ENCODE measurements at places on chromosomes 3 and 15.
A peak's percentile ranks its signal among the peaks of the same experiment; 100 is the strongest.

GRCh38 chr3:39191111-39191510 is 1.3 kb downstream of the XIRP1 start:
- H3K27me3 ChIP-seq, result no peaks in the 10 kb centered on the region
- H3K36me3 ChIP-seq, result no peaks in the 10 kb centered on the region
- no peaks in the 10 kb centered on the region for H3K4me1 ChIP-seq
- no peak overlapping the region for H3K4me3 ChIP-seq
- no peak overlapping the region for H3K27ac ChIP-seq
- no peak for DNase-seq

GRCh38 chr15:52567871-52568600 is 794 bp downstream of the ARPP19 start:
- DNase-seq, result peak; percentile 67
- H3K27me3 ChIP-seq, result no peaks in the 10 kb centered on the region
- peaks cover 35% of the 10 kb centered on the region for H3K4me1 ChIP-seq
- H3K36me3 ChIP-seq, result no peaks in the 10 kb centered on the region
- peak overlapping the region; percentile 88 for H3K27ac ChIP-seq

DNA sequence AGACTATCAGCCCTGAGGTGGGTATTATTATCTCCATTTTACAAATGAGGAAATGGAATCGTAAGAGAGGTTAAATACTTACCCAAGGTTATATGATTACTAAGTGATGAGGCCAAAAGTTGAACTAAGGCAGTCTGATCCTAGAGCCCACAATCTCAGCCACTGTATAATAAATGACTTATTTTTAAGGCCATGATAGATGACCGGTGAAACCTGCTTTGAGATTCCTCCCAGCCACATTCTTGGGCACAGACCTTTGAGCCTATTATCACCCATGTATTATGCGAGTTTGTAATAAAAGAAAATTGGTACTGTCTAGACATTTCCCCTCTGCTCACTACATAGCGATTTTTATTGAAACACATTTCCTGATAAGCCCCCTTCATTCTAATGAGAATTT is 37.4 kb downstream of the POLQ start:
- H3K36me3 ChIP-seq, result peaks cover 48% of the 10 kb centered on the region
- H3K4me1 ChIP-seq, result no peaks in the 10 kb centered on the region
- no peaks in the 10 kb centered on the region for H3K27me3 ChIP-seq
- no peak overlapping the region for H3K27ac ChIP-seq
- DNase-seq, result peak; percentile 37

DNA sequence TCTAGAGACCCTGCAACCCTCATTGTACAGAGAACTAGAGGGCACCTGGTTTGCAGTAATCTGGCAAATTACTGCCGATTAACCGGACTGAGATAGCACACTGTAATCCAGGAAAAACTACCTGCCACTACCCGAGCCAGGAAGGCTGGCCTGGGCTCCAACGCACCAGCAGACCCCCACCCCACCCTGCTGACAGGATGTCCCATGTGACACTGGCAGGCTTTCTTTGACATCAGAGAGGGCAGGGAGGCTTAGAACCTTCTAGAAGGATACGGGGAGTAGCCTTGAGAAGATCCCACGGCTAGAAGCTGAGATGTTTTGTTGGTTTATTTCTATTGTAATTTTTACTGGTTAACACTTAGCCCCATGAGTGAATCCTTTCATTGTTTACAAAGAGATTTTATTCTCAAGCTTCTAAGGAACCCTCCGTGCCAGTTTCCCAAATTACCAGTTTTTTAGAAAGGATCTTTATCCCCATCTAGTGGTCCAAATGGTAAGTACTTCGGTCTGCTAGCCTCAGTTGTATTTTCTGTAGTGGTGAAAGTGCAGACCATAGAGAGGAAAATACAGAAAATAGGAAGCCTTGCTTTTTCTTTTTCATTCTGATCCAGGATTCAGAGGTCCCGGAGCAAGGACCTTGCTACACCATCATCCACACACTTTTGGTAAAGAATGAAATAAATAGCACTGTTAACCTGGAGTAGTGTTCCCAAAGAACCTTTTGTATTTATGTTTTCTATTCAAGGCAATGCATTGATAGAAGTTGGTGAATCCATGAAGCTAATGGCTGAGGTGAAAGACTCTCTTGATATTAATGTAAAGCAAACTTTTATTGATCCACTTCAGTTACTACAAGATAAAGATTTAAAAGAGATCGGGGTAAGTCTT is 81.9 kb upstream of the ADAMTSL3 start:
- H3K27me3 ChIP-seq, result no peaks in the 10 kb centered on the region
- peak; percentile 68 for DNase-seq
- no peak overlapping the region for H3K4me3 ChIP-seq
- H3K36me3 ChIP-seq, result no peaks in the 10 kb centered on the region

GRCh38 chr3:149368674-149369497 is 8.6 kb downstream of the TM4SF1 start:
- no peak overlapping the region for H3K27ac ChIP-seq
- 0 out of 2 replicates have a peak, but pooled peaks cover 4% of the 10 kb centered on the region for H3K27me3 ChIP-seq
- no peak for DNase-seq
- no peaks in the 10 kb centered on the region for H3K36me3 ChIP-seq
- no peak overlapping the region for H3K4me3 ChIP-seq
- no peaks in the 10 kb centered on the region for H3K4me1 ChIP-seq

DNA sequence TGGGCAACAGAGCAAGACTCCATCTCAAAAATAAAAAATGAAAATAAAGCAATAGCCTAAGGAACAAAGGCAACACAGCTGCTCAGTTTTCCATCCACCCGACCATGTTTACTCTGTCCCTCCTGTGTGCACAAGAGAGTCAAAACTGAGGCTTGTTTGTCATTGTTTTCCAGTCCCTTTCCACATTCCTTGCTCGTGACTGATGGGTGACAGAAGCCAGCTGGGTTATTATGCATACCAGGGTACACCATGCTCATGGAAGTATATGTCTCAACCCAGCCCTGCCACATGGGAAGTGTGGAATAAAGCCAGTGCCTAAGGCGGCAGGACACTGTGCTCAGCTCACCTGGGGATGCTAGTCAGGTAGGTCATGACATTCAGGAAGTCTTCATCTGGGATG is 49.5 kb downstream of the MCF2L2 start:
- no peaks in the 10 kb centered on the region for H3K27me3 ChIP-seq
- DNase-seq, result no peak
